ENCODE measurements at places on chromosomes 11 and 22. TPM values are rescaled to one million over a fixed set of nuclear protein-coding genes. Genes with fewer than 3 reads are reported as not detected.

Gene TIMM8B
- total RNA-seq, result 67.1 TPM

Gene CCDC15
- total RNA-seq, result 0.57 TPM

Gene MIAT
- total RNA-seq, result 0.29 TPM

Gene CARNS1
- total RNA-seq, result 0.29 TPM

Gene PMM1
- 31.7 TPM for total RNA-seq

Gene CHRM4
- total RNA-seq, result 0.58 TPM

Gene MFNG
- total RNA-seq, result 1.4 TPM

Gene ACRV1
- not detected for total RNA-seq

Gene MRGPRE
- not detected for total RNA-seq

Gene CRYBB3
- total RNA-seq, result 0.22 TPM

Gene DRICH1
- not detected for total RNA-seq
